Epithelial cell of proximal tubule (primary cell): ENCODE measurements at places on chromosomes 13 and 19. TPM values are rescaled to one million over a fixed set of nuclear protein-coding genes. Genes with fewer than 3 reads are reported as not detected.
A peak's percentile ranks its signal among the peaks of the same experiment; 100 is the strongest.

SSC5D gene
- 0.86 TPM in 1 of 2 replicates, not detected in the other for total RNA-seq

RASAL3 gene
- not detected in 2 replicates for total RNA-seq

ATP4A gene
- not detected in 2 replicates for total RNA-seq

- DNase-seq: no peak
These were observed 42.0 kb downstream of the KLF2 start for GRCh38 chr19:16366433-16367260.

DNA sequence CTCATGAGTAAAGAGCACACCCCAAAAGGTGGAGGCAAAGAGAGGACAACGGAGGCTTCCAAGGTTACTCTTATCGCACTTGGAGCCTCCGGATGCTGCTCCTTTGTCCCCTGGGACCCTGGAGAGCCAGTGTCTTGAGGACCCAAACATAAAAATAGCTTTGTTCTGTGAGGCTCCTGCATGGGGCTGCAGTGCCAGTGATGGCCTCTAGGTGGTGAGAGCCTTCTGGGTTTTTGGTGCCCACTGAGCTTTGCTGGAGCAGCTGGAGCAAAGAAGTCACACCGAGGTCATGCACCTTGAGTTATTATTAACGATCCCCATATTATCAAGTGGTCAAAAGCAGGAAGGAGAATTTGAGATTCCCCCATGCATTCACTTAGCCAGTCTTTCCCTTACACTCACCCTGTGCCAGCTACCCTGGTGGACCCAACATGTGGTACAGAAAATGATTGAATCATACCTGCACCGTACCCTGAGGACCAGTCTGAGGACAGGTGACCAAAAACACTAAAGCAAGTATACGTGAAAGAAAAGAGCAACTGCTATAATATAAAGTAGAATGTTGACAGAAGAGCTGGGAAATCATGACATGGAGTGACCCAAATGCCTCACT, 41.5 kb downstream of the ZNF682 start:
- no peak for DNase-seq

DNA sequence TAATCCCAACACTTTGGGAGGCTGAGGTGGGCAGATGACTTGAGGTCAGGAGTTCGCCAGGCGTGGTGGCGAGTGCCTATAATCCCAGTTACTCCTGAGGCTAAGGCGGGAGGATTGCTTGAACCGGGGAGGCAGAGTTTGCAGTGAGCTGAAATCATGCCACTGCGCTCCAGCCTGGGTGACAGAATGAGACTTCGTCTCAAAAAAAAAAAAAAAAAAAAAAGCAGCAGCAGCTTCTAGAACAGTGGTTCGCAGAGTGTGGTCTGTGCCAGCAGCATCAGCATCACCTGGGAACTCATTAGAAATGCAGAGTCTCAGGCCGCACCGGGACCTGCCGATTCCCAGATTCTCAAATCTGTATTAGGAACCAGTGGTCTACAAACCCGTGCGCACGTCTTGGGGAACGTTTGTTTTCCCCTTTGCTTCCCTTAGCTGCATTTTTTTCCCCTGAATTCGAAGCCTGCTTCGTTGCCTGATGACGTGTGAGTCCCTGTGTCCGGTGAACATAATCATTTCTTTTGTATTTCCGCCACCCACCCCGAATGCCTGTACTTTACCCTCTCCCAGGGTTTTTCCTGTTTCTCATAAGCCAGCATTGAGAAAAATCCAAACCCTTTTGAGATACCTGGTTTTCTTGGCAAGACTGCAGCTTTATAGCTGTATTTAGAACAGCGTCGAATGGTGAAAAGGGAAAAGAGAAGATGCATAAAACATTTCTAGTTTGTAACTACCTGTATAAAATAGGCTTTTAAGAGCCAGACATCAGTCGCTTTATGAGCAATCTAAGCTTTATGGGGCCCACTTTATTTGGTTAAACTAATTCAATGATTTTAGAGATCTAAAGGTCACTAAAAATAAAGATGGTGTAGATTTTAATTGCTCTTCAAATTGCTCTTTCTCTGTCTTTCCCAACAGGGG, 49.8 kb downstream of the BICRA start:
- no peak for DNase-seq

ANGPTL8 gene
- not detected in 2 replicates for total RNA-seq

GRCh38 chr13:44972956-44973581, 16.2 kb downstream of the NUFIP1 start:
- no peak for DNase-seq

- no peak for DNase-seq
These were observed 80.7 kb upstream of the WASF3 start for GRCh38 chr13:26476782-26477142.

NKG7 gene
- not detected in 2 replicates for total RNA-seq

DNA sequence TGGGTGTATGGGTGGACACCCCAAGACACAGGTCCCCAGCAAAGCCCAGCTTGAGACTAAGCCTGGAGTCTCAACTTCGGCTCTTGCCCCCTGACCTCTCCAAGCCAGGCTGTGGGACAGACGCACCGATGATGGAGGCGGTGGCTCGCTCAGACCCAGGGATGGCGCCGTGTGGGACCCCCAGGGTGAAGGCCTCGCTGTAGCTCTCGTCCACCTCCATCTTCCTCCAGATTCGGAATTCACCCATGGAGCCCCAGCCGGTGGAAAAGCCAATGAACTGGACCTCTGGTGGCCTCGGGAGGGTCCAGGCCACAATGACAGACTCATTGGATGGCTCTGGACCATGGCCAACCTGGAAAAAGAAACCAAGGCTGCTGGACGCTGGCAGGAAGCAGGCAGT, 39.1 kb downstream of the F2RL3 start:
- no peak for DNase-seq

DNA sequence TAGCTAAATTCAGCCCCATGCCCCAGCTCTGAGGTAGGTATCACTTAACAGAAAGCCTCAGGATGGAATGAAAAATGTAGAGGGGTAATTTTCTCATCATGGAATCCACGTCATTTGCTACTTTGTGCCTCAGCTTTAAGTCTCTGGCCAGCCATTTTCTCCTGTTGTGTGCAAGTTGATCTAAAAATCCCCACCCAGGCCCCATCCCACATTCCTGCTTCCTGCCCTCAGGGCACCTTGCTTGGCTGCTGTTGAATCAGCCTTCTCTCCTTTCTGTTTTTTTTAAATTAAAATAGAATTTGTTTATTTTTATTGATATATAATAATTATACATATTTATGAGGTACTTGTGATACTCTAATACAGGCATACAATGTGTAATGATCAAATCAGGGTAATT, 179.9 kb upstream of the TSHZ3 start:
- DNase-seq: no peak

GRCh38 chr13:21625366-21625765, 21.4 kb upstream of the MICU2 start:
- no peak for DNase-seq

NAPSA gene
- 0.14 and 3.3 TPM in 2 replicates for total RNA-seq

NOVA2 gene
- not detected in 2 replicates for total RNA-seq

DNA sequence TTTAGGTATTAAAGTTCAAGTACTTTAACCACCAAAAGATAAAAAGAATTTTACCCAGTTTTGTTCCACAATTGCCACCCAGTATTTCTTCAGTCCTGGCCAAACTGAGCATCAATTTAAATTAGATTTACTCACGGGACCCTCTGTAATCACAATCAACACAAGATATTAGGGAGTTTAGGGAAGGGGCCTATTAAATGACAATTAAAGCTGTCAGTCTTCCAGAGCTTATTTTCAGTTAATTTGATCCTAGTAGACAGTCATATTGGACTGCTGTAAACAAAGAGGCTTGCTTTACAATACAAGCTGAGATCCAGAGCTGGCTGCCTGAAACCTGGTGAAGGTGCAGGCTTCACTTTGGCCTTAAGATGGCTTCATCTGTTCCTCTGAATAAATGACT, 321.2 kb upstream of the NBEA start:
- no peak for DNase-seq

GRCh38 chr13:51625555-51626345, 41.5 kb downstream of the WDFY2 start:
- DNase-seq: no peak

GRCh38 chr19:20612711-20613316, 47.2 kb upstream of the ZNF737 start:
- DNase-seq: no peak

- no peak for DNase-seq
These were observed 263.4 kb downstream of the UQCRFS1 start for GRCh38 chr19:28949535-28949934.

GRCh38 chr13:20291037-20291436, 58.9 kb upstream of the GJB6 start:
- no peak for DNase-seq

SHISA7 gene
- 0.17 TPM in 1 of 2 replicates, not detected in the other for total RNA-seq

PSG6 gene
- not detected in 2 replicates for total RNA-seq

DNA sequence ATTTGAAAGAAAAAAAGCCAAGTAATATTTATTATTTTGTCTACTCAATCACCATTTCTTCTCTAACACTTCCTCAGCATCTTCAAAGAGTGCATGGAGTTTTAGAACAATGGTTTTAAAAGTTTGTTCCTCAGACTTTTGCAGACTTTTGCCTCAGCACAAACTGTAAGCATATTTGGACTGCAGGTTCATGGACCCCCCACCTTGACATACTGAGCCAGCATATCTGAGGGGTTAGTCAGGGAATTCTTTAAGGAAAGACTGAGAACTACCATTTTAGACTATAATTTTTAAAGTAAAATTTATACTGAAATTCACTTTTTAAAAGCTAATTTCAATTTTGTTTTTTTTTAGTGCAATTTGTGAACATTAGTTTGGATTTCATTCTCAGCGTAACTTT, 1676.8 kb upstream of the PCDH20 start:
- DNase-seq: no peak

- no peak for DNase-seq
These were observed 16.4 kb upstream of the UPF3A start for GRCh38 chr13:114264886-114265611.

MIA gene
- total RNA-seq: 0.80 TPM in 1 of 2 replicates, not detected in the other

ZNF530 gene
- 5.4 and 10.3 TPM in 2 replicates for total RNA-seq

RUBCNL gene
- 0.29 TPM in 1 of 2 replicates, not detected in the other for total RNA-seq

C19orf38 gene
- 0.72 TPM in 1 of 2 replicates, not detected in the other for total RNA-seq

- no peak for DNase-seq
These were observed 43.1 kb downstream of the ZMYM2 start for GRCh38 chr13:20001366-20002190.

- DNase-seq: no peak
These were observed 44.0 kb downstream of the NFIX start for GRCh38 chr19:13039211-13039789.

DNA sequence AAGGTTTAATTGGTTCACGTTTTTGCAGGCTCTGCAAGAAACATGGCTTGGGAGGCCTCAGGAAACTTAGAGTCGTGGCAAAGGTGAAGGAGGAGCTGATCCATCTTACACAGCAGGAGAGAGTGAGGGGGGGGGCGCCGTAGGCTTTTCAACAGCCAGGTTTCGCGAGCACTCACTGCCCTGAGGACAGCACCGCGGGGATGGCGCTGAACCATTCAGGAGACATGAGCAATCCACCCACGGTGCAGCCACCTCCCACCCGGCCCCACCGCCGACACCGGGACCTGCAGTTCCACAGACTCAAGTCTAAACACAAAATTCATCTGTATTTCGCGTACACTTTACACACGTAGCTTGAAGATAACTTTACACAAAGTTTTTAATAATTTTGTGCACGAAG, 73.6 kb downstream of the KDM4B start:
- DNase-seq: no peak

KCNN4 gene
- 8.3 and 11.6 TPM in 2 replicates for total RNA-seq

- DNase-seq: no peak
These were observed 340.6 kb downstream of the TEX29 start for GRCh38 chr13:111661052-111661451.

IRGC gene
- not detected in 2 replicates for total RNA-seq

DNA sequence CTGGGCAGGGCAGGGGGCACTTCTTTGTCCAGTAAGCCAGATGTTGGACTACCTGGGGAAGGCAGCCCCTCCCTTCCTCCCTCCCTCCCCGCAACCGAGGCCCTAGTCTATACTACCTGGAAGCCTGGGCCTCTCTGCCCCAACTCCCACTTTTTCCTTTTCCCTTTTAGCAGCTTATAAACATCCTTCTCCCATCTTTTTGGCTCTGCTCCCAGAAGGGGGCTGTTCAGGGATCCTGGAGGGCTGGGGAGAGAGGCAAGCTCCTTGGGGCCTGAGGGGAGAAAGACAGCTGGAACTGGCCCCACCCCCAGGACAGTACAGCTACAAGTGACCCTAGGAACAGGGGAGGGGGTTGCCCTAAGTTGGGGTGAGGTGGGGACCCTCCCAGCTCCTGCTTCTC, 44.9 kb downstream of the LYL1 start:
- no peak for DNase-seq

- DNase-seq: no peak
These were observed 12.5 kb downstream of the PBX4 start for GRCh38 chr19:19606021-19606420.

DNA sequence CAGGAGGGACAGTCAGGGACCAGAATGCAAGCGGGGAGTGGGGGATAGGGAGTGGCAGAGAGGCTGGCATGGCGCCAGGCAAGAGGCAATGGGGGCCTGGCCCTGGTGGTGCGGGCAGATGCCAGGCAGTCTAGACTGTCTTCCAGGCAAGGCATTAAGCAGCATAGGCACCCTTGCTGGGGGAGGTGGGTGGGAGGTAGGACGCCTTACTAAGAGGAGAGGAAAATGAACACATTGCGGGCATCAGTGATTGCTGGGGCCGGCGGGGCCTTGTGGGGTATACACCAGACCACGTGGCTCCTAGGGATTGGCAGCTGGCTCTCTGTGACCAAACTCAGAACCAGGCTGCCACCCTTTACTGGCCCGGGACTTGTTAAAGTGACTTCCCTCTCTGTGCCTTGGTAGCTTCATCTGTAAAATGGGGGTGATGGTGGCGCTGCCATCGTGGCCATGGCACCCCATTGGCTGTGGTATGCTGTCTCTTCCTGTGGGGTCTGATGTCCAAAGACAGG, 46.0 kb downstream of the DNM2 start:
- DNase-seq: no peak

ZSCAN1 gene
- total RNA-seq: 0.22 and 0.69 TPM in 2 replicates

- DNase-seq: peak; percentile 31
These were observed 12.7 kb upstream of the ZNF43 start for GRCh38 chr19:21848706-21849105.
